ENCODE measurements at places on chromosomes 12 and 14.

DNA sequence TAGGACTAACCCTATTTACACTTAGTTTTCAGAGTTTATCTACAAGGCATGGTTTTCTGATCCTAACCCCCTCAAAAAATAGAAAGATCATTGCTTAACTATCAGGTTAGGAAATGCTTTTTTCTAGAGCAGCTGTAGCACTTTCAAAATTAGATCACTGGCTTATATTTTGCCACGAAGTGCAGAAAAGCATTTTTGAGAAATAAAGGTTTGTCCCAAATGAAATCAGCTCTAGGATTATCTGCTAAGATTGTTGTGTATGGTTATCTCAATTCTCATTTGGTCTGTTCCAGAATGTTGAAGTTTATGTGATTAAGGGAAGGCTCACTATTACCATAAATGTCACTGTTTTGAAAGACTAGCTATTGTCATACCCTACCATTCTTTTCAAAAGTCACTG is 9.8 kb upstream of the DYRK4 start:
- DNase-seq = no peak

- no peak for DNase-seq
These were observed 16.4 kb upstream of the A2M start for GRCh38 chr12:9132008-9132535.

- no peak for DNase-seq
These were observed 18.2 kb downstream of the DIO3 start for GRCh38 chr14:101579372-101580080.

DNA sequence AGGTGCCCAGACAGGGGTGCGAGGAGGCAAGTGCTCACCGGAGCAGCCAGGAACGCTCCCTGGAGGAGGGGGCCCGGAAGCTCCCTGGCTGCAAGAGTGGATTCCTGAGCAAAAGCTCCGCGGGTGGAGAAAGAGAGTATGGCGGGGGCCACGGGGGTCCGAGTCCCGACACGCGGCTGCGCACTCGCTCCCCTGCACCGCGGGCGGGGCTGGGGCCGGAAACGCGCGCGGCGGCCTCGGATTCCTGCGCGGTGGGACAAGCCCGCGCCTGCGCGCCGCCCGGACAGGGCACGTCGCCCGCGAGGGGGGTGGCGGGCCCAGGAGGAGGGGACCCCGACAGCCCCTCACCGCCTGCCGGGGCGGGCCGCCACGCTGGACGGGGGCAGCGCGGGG is 27.8 kb upstream of the GPR132 start:
- DNase-seq = peak; percentile 48

DNA sequence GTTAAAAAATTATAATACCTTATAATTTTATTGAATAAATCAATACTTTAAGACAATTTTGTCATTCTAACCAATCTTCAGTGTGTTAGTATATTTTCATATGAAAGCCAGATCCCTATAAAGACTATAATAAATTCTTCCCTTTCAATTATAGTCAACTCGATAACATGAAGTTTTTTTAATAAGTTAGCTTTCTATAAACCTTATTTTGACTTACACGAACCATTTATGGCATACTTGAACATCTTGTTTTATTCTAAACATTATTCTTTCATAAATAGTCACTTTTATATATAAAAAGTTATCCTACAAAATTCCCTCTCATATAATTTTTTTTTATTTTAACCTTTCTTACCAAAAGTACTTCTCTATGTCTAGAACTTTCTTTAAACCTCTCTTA is 1002.3 kb downstream of the TMEM121 start:
- no peak for DNase-seq

- no peak for DNase-seq
These were observed 146.6 kb downstream of the NRXN3 start for GRCh38 chr14:78316786-78317185.

- DNase-seq = no peak
These were observed 395.2 kb upstream of the DCN start for GRCh38 chr12:91577586-91578539.

DNA sequence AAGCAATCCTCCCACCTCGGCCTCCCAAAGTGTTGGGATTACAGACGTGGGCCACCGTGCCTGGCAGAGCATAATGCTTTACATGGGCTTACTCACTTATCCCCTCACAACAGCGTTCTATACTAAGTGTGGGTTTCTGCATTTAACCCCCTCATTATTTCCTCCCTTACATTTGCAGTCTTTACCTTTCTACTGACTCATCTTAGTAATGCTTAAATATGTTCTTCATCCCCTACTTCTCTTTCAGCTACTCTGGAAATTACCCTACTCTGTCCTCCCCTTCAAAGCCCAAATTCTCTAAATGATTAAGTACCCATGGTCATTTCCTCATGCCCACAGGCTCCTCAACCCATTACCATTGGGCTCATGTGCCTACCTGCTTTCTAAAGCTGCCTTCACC is 40.7 kb downstream of the NKX2-1 start:
- no peak for DNase-seq

DNA sequence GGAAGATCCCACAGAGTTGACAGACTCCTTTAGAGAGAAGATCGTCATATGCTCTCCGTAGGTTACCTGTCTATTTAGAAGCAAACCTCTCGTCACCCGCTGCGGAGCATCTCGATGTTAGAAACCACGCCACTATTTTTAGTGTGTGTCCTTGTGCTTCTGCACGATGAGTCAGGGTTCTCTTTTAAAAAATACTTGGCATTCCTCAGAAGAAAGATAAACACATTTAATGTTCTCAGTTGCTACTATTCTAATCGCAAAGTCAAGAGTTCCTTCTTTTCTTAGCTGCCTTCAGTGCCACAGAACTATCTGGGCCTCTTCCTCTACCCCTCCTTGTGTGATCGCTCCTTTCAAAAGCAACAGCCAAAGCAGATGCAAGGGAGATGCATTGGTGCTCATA is 192.4 kb downstream of the PELI2 start:
- DNase-seq = no peak

GRCh38 chr12:254912-255311 is 7.7 kb downstream of the SLC6A13 start:
- DNase-seq = no peak

GRCh38 chr12:5623411-5623810 is 191.5 kb downstream of the NTF3 start:
- DNase-seq = no peak

DNA sequence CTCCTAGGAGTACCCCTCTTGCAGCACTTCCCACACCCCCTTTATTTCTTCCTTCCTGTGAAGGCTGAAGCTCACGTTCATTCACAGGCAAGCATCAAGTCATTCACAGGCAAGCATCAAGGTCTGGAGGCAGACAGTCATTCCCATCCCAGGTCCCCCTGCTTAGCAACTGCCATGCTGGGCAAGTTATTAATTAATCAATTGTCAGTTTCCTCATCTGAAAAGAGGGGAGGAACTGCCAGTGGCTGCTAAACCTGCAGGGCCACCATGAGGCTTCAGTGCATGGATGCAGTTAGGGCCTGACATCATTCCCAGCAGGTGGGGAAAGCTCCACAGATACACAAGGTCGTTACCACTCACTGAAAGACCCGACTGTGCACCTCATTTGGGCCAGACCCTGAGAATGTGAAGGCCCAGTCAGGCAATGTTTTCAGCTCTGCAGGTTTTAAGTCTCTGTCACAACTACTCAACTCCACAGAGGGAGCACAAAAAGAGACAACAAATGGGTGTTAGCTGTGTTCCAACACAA is 85.0 kb upstream of the GPR68 start:
- no peak for DNase-seq

GRCh38 chr12:27919671-27920235 is 52.8 kb downstream of the PTHLH start:
- no peak for DNase-seq

DNA sequence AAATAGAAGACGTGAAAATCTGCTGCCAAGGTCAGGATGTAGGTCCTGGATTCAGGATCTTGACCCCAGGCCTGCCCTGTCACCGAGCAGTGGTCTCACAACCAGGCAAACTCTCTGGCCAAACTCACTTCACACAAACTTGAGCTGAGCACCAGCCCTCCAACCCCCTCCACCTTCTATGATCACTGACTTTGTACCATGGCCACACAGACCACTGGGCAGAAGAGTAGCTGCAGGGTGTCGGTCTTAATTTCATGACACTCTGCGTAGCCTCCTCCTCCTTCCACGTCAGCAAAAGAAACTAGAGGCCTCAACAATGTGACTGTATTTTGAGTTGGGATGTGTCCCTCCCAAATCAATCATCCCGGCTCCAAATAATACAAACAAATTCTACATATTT is 7.2 kb upstream of the TBX3 start:
- DNase-seq = no peak

DNA sequence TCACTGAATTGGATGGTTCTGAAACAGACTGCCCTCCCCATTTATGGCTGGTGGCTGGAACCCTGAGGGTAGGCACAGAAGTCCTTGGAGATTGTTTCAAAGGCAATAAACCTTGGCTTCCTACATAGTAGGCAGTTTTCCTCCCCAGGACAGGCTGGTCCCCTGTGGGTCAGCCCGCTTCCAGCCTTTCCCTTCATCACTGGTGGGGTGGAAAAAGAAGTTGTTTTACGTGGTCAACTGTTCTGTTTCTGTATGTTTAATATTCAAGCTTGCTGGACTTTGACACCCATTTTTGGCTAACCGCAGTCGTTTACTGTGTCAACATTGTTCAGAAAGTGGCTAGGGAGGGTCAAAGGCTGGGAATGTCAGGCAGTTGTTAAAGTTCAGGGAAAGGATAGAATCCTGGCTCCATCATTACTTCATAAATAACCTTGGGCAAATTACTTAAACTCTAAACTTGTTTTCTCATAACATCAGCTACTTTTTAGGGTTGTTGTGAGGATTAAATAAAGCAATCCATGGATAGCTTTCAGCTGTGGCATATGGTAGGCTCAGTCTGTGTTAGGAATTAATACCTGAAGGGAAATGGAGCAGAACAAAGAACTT is 2.4 kb downstream of the KLHDC2 start:
- DNase-seq = no peak

- no peak for DNase-seq
These were observed 63.6 kb downstream of the HELB start for GRCh38 chr12:66365718-66366490.

DNA sequence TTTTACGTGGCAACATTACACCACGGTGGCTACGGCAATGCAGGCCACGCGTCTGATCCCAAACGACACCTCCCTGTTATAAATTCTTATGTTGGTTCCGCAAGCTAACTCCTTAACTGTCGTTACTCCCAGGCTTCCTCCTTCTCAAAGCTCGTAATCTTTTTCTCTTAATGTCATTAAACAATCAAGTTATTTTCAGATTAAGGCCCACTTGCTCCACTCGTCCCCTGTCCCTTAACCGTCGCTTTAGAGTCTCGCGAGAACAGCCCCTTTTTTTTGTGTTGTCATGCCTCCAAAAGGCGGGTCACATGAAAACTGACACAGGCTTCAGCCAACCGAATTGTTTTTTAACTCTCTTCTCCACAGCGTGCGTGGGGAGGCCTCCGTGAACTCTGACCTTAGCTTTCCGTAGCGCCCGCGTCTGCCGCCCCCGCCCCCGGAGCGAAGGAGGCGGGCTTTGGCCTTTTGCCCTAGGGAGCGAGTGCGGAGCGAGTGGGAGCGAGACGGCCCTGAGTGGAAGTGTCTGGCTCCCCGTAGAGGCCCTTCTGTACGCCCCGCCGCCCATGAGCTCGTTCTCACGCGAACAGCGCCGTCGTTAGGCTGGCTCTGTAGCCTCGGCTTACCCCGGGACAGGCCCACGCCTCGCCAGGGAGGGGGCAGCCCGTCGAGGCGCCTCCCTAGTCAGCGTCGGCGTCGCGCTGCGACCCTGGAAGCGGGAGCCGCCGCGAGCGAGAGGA is at the start of gene CAND1:
Gene CAND1, plus strand, starts transcription at position 463 of the 737 bp plus-strand sequence. CDS start 360 bp downstream, outside the sequence.
- DNase-seq = peak; percentile 94

DNA sequence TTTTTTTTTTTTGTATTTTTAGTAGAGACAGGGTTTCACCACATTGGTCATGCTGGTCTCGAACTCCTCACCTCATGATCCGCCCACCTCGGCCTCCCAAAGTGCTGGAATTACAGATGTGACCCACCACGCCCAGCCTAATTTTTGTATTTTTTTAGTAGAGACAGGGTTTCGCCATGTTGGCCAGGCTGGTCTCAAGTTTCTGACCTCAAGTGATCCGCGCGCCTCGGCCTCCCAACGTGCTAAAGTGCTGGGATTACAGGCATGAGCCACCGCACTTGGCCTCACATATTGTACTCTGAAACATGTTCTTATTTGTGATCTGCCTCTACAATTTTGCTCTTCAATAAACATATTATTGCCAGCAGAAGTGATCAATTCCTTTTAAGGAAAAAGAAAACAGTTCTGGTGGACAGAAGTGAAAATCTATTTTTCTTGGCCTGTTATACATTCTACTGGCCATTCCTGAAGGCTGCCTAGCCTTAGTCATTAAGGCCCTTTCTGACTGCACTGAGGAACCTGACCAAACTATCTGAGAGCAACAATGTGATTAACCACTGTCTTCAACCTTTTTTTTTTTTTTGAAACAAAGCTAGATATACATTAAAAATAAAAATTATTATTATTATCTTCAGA is 36.1 kb downstream of the SNX6 start:
- no peak for DNase-seq

GRCh38 chr12:132343294-132344004 is 14.1 kb upstream of the GALNT9 start:
- no peak for DNase-seq

DNA sequence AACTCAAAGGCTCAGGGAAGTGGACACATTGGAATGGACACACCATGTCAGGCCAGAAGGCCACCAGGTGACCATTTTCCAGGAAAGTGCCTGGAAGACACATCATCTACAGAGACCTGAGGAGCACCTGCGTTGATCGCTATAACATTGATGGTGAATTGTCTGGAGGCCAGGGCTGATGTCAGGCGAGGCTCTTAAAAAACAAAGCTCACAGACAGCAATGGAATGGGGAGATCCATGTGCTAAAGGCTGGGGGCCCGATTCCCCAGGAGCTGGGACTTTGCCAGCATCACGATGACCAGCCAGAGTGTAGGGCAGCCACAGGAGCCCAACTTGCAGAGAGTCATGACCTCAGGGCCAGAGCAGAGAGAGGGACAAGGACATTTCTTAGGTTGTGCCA is 30.3 kb downstream of the DIO3 start:
- no peak for DNase-seq

DNA sequence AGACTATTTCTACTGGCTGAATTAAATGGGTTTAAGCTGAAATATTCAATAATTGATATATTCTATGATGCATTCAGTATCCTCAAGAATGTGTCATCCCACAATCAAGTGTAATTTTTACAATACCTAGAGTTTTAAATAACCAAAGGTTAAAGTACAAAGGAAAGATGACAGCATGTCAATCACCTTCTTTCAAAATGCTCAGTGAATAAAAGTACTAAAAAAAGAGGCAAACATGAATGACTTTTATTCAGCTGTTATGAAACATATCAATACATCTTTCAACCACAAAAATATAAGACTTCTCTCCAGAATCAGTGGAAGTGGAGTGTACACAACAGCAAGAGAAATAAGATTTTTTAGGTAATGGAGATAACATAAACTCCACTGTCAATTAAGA is 72.0 kb downstream of the NELL2 start:
- no peak for DNase-seq

GRCh38 chr14:24713404-24713803 is 79.4 kb upstream of the GZMB start:
- DNase-seq = no peak

GRCh38 chr14:53872681-53873089 is 83.9 kb downstream of the BMP4 start:
- DNase-seq = no peak

- DNase-seq = peak; percentile 27
These were observed 3.0 kb downstream of the KRT73 start for GRCh38 chr12:52615208-52615868.
